ENCODE measurements at places on chromosomes 1 and 21.

DNA sequence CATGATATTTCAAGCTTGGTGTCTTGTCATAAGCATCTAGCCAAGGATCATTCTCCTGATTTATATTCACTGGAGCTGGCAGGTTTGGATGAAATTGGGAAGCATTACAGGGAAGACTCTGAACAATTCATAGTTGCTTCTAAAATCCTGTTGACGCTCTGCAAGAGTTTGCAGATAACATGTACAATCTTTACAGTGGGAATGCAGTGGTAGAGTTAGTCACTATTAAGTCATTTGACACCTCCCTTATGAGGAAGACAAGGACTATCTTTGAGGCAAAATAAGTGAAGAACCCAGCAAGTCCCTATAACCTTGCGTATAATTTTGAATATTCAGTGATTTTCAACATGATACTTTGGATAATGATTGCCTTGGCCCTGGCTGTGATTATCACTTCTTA is 45.3 kb upstream of the CRB1 start:
- no peak for DNase-seq

- no peak for DNase-seq
These were observed 152.9 kb upstream of the HMGB4 start for GRCh38 chr1:33710967-33711366.

DNA sequence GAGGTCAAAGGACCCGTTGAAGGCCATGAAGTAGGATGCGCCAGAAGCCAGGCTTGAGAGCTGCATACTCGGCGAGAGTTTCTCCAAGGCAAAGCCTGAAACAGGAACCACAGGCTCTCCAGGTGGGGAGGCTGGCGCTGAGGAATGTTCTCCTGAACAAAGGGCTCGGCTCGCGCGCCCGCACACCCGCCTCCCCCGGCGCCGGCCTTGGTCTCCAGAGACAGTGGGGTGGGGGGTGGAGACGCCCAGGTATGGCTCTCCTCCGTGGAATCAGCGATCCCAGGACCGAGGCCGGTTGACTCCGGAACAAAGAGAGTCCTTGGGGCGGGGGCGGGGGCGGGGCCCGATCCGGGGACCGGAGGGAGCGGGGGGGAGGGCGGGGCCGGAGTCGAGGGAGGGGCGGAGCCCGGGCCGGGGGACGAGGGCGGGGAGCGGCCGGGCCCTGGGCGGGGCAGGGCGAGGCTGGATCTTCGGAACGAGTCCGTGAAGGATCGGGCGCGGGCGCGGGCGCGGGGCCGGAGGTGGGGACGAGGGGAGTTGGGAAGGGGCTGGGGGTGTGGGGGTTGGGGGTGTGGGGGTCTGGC is 85.0 kb downstream of the NKAIN1 start:
- DNase-seq = no peak

- no peak for DNase-seq
These were observed 25.3 kb upstream of the LRRC8B start for GRCh38 chr1:89499320-89499719.

DNA sequence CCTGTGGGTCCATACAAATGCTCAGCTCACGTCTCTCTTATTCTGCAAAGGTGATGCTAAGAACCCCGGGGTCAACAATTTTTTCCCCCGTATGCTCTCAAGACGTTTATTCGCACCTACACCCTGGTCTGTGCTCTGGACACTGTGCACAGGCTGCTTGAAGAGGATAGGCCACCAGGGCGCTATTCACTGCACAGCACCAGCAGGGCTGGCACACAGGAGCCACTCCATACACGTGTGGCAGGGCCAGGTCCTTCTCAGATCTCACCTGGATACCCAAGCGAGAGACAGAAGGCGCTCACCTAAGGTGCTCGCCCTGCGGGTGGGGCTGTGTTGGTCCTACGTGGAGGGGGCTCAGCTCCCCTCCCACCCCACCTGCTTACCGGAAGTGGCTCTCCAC is 16.7 kb downstream of the TMEM63A start:
- no peak for DNase-seq

DNA sequence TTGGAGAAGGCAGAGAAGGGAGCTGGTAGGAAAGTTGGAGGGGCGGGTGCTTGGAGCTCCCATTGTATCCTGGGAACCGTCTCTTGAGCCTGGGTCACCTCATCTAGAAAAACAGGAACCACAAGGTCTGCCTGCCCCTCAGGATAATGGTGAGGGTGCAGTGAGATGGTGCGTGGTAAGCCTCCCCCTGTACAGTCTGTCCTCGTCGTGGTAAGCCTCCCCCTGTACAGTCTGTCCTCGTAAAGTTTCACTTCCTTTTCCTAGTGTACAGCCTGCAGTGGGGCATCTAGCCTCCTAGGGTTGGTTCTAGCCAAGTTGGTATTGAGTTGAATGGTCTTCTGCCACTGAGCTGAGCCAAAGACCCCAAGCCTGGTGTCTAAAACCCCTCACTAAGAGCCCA is 66.5 kb upstream of the IGSF21 start:
- DNase-seq = no peak

- DNase-seq = no peak
These were observed 97.3 kb upstream of the HMCN1 start for GRCh38 chr1:185636848-185637247.

DNA sequence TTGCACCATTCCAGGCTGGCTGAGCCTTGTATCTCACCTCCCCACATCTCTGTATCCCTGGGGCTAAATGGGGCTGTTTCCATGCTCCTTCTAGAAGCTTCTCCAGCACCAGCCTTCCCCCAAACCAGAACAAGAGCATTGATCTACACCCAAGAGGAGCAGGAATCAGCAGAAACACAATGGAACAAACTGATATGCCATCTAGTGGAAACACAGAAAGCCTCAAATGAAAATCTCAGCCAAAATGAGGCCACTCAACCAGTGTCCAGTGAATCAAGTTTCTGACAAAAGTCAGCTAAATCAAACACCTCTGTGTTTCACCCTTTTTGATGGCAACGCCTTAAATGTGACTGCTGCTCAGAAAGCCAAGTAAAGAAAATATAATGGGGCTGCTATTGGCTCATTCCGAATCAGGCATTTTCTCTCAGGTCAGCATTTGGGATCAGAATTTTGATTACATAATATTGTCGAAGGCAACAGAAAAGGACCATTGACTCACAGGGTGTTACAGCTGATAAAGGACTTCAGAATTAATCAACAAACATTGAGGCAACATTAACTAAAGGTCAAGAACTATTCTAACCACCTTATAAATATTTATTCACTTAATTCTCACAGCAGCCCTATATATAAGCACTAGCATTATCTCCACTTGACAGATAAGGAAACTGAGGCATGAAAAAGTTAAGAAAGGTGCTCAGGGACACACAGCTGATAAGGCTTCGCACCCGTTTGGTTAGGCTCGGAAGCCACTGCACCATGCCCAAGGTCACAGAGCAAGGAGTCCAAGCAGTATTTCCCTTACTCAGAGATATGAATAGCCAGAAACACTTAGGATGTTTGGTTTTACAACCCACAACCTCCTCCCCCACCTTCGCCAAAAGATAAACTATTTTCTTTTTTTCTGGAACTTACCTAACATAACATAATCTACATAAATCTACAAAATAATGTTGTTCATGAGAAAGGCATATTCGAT is 85.8 kb upstream of the KCNJ15 start:
- DNase-seq = no peak

DNA sequence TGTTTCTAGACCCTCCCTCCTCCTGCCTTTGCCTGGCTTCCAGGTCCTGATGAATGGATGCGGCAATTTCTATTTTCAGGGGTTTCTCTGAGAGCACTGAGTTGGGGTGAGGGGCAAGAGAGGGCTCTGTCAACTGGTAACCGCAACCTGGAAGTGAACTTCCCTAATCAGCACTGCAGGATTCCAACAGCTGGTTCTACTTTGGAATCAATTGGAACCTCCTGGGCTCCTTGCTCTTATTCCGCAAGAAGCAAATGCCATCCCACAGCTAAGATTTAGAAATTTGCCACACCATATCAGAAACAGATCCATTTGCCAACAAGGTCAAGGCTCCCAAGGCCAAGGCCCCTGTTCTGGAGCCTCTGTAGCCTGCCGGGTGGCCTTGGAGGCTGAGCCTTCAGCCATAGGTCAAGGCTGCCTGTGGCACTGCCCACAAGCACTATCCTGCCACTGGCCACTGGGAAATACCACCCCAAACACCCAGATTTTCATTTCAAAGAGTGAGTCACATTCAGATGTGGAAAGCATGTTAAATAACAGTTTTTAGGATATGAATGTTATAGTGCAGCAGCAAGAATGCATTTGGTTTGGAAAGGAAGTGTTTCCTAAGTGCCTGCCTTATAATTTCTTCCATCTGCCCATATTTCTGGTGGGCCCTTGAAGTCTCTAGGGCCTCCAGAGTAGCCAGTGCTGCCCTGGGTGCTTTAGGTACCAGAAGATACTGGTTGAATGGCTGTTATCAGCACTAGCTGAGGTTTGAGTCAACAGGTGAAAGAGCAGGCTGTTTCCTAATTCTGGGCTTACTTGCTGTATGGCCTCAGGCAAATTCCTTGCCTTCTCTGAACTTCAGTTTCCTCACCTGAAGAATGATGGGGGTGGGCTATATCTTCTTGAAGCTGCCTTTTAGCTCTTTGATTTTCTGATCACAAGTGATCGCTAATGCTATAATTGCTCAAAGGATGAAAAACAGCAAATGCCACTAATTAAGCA is 56.3 kb upstream of the JUN start:
- no peak for DNase-seq

GRCh38 chr1:6300342-6301048 is 39.6 kb upstream of the GPR153 start:
- DNase-seq = no peak

- DNase-seq = no peak
These were observed 172.4 kb downstream of the VPS13D start for GRCh38 chr1:12402159-12402673.

DNA sequence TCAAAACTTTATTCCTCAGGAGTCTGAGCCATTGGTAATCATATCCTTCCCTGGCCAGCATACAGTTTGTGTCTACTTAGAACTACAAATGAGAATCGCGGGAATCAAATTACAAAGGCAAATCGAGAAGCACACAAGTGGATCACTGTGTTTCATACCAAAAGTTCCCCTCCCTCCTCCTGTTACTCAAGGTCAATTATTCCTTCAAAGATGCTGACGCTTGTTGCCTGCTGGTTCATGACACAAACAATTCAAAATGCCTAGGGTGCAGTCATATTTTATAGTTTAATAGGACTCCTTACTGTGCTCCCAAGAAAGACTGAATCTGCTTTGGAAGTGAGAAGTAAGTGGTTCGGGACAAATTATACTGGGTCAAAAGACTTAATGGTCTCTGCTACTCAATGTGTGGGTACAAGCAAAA is 93.0 kb upstream of the PBX1 start:
- no peak for DNase-seq
